Activated CD8-positive, alpha-beta memory T cell treated with anti-CD3 and anti-CD28 coated beads for 24 hours (primary cell): ENCODE measurements at places on chromosomes 2 and 18.

GRCh38 chr2:22934747-22935146 is 450.2 kb upstream of the KLHL29 start:
- DNase-seq, result no peak

GRCh38 chr2:5977477-5977876 is 285.3 kb downstream of the SOX11 start:
- no peak for DNase-seq

- no peak for DNase-seq
Observed at GRCh38 chr2:39584283-39584965, 81.3 kb upstream of the TMEM178A start.

DNA sequence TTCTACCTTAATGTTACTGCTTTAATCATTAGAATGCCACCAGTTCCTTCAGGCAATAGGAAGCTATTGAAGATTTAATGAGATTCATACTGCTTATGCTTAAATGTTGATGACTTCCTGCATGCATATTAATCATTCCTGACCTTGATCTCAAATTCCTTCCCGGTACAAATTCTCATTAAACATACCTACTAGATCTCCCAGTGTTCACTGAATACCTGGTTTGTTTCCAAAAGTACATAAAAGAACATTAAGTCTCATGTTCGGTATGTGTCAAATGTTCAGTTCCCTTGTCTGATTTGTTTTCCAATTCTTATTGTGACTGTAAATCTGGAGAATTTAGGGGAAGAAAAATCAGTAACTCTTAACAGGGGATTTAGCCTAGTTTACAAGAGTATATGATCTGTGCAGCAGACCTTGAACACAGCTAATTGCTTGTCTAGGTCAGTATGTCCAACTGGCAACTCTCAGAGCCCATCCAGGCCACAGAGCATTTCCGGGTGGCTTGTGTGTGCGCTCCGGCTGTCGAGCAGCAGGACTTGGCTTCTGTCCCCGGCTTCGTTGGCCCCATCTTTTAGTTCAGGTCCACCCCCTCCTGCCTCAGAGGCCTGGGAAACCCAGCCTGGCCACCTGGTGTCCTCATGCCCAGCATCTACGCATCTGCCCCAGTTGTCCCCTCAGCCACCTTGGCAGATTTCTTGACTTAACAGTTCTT is 13.1 kb downstream of the METAP1D start:
- DNase-seq, result no peak

GRCh38 chr2:220243571-220243970 is 616.1 kb downstream of the SLC4A3 start:
- DNase-seq, result no peak

- no peak for DNase-seq
Observed at GRCh38 chr2:99956232-99957030, 186.0 kb downstream of the AFF3 start.

DNA sequence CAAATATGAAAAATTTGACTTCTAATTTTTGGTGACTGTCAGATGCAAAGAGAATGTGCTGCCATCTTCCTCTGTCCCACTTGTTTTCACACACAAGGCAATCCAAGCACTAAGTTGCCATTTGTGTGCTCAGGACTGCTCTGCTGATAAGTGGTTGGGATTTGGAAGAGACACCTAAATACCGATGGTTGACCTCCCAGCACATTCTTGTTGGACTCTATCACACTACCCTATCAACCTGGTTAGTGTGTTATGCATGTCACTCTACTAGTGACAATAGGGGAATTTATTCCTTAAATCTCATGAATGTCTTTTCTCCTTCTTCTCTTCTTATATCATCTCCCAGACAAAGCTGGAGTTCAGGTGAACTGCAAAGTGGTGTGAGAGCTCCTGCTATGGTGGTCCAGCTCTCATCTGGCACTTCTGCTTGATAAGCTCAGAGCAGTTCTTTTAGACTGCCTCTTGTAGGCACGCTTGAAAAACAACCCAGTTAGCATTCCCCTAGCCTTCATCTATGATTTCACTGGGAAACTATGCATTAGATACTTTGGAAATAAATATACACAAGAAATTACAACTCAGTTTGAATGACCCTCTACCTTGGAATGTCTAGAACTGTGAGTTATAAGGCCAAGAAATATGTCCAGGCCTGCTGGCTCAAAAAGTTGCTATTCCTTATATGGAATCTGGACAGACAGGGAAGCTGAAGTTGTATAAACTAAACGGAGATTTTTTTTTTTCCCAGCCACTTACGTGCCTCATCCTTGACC is 404.8 kb downstream of the MEIS1 start:
- no peak for DNase-seq

GRCh38 chr2:235784788-235785187 is 290.9 kb downstream of the AGAP1 start:
- DNase-seq, result no peak

- peak; percentile 62 for DNase-seq
Observed at GRCh38 chr2:84847326-84848050, 33.4 kb downstream of the TRABD2A start.

GRCh38 chr2:608297-608696 is 68.9 kb downstream of the TMEM18 start:
- DNase-seq, result no peak

GRCh38 chr2:18346344-18346743 is 214.1 kb downstream of the RDH14 start:
- no peak for DNase-seq

GRCh38 chr18:77066689-77067088 is 65.9 kb downstream of the MBP start:
- no peak for DNase-seq

DNA sequence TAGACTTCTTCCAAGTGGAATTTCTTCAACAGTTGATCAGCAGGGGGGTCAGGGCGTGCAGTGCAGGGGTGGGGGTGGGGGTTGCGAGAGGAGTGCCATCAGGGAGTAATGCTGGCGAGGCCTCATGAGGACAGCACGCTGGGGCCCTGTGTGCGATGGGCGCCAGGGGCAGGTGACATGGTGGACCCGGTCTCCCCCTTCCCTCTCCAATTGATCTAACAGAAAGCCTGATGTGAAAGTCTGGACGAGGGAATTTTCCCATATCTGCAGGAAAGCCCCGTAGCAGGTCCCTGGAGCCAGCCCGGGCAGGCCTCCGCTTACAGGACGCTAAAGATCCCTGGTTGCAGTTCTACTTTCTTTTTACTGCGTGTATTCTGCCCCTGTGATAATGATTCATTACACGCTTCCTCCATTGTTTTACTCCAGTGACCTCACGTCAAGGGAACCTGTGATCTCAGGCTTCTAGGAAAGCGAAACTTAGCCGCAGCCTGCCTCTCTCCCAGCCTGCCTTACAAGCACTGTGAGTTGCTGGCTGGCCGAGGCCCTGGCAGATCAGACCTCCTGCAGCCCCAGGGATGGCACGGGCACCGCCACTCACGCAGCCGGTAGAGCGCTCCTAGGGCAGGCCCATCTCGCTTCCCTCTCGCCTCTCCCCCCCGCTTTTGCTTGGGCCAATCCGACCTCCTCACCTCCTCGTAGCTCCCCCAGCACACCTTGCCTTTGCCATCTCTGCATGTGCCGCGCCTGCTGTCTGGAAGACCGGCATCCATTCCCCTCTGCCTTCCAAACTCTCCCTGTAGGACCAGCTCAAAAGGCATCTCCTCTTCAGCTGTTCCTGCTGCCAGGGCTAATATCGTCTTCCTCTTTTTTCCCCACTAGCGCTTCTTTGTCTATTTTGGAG is 19.2 kb downstream of the NEURL3 start:
- peak; percentile 90 for DNase-seq

DNA sequence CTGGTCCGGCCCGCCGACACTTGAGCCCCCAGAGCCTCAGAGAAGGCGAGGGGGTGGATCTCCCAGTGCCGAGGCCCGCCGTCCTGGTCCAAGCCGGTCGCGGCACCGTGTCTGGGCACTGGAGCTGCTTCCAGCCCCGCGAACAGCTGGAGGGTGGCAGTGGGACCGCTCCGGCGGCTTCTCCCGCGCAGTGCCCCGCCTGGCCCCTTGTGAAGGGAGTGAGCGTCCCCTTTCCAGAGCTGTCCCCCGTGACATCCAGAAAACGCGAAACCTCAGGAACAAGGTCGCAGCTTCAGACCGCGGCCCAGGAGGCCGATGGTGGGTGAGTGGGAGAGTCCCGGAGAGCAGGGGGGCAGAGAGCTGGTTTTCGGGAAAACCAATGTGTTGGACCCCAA is 579 bp upstream of the EMX1 start:
- peak; percentile 70 for DNase-seq

DNA sequence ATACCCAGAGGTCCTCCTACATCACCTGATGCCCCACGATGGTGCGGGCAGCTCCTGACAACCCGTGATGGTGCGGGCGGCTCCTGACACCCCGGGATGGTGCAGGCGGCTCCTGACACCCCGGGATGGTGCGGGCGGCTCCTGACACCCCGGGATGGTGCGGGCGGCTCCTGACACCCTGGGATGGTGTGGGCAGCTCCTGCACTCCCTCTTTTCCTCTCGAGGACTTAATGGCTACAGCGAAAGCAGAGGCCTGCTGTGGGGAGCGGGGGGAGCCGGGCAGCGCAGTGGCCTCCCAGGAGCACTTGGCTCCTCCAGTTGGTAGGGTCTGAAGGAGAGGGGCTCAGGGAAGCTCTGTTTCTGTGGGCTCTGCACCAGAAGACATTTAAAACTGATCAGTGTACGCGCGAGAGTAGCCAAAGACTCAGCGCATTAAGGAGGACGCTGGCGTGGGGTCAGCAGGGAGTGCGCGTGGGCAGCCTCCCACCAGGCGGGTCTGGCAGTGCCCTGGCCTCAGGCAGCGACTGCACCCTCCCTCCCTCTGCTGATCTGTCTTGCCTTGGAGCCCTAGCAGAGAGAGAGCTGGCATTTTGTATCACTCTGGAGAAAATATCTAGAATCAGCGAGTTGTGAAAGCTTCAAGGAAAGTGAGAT is 464.5 kb upstream of the MYT1L start:
- DNase-seq, result peak; percentile 11

- DNase-seq, result no peak
Observed at GRCh38 chr2:212379103-212379502, 159.5 kb downstream of the ERBB4 start.

GRCh38 chr18:58819051-58819450 is 45.6 kb upstream of the ZNF532 start:
- DNase-seq, result no peak

DNA sequence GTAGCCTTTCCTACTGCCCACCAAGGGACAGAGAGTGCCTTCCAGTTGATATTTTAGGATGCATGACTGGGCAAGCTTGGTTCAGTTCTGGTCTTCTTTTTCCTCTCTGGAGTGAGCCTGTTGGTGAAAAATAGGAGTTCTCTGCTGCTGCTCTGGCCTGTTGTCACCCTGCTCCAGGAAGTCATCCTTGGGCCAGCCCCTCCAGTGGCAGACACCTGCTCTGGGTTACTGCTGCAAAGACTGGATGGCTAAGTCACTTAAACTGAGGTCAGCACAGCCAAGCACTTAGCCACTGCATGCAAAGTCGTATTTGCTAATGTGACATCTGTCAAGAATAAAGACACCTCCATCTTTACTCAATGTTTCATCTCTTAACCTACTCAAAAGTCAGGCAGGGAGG is 219.6 kb upstream of the ID2 start:
- DNase-seq, result peak; percentile 45

DNA sequence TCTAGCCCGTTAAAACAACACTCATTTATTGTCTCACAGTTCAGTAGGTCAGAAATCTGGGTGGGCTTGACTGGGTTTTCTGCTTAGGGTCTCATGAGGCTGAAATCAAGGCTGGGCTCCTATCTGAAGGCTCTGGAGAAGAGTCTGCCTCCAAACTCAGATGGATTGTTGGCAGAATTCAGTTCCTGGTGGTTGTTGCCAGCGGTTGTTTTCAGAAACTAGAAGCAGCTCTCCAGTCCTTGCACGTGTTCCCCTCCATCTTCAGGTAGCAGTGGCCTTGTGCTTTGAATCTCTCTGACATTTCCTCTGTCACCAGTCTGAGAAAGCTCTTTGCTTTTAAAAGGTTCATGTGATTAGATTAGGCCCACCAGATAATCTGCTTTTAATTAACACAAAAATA is 20.1 kb upstream of the FN1 start:
- DNase-seq, result no peak

DNA sequence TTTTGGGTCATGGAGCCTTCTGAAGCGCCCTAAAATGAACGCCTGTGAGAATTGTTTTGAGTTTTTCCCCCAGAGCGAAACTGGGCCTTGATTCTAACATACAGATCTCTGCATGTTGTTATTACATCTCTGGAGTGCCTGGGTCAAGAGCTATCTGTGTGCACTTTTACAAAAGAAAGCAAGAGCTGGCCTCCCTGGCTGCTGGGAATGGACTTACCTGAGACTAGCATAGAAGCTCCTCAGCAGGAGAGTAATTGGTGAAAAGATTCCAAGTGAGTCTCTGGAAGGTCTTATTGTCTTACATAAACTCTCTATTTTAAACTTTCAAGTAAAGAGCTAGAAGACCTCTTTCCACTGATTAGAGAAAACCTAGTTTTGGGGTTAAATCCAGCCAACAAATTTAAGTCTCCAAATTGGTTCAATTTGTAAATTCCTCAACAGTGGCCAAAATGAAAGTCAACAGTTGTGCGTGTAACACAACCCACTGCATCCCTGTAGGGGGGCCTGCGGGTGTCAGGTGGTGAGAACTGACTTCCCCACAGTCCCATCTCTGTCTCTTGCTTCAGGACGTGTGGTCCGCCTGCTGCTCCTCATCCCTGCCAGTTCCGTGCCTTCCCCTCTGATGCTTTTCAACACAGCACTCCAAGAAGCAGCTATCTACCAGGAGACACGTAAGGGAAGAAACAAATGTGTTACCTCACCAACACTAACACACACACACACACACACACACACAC is 206.1 kb downstream of the SH3BP4 start:
- DNase-seq, result no peak

- no peak for DNase-seq
Observed at GRCh38 chr2:232578626-232579025, 28.1 kb downstream of the EIF4E2 start.

GRCh38 chr2:135851858-135852257 is 14.9 kb upstream of the LCT start:
- no peak for DNase-seq

GRCh38 chr2:237319887-237320286 is 94.1 kb downstream of the COL6A3 start:
- DNase-seq, result no peak
